ENCODE measurements at places on chromosomes 4 and X.

DNA sequence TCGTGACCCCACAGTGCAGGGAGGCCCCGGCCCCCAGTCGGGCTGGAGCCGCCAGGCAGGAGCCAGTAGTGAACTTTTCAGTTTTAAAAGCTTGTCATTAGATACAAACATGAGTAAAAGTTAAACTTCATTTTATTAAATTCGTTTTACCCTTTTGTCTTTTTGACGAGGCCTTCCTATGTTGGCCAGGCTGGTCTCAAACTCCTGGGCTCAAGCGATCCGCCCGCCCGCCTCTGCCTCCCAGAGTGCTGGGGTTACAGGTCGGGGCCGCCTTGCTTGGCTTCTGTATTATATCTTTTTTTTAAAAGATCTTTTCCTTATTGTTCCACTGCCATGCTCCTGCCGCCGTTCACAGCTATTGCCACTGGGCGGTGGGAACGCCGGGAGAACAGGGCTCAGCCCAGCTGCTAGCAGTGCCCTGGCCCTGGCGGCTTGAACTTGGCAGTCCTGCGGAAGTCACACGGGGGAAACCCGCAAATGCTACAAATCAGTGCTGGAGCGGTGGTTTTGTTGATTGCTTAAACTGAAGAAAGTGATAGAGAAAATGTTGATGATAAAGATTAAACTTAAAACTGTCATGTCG lies 968 bp upstream of the NELFA start:
- peak; percentile 9 for DNase-seq

DNA sequence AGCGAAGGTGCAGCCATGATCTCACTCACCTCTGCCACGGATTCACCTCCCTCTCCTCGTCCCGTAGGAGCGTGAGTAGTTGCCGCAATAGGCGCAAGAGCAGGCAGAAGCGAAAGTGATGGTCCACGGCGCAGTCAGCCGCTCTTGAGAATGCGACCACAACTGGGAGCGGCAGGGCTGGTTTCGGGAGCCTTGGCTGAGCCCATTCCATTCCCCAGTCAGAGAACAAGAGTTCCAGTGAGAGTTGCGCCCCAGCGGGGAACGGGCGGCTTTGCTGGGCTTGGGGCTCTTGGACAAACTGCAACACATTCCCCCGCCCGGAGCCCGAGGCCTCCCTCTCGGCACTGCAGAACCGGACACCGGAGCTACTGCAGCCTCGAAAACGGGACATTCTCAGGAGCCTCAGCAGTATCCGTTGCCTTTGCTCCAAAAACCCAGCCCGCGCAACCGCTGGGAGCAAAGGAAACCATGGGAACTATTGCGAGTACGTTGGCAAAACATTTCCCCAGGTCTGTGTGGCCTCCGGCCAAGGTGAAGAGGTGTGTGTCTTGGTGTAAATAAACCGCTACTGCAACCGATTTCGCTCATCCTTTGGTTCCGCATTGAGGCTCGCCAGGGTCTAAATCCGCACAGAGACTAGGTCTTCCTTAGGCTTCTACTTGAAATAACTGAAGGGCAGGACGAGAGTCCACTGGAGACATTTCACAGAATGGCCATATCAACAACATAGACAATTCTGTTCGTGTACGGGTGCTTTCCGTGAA lies 5.7 kb upstream of the ZBTB33 start:
- peak; percentile 12 for DNase-seq

DNA sequence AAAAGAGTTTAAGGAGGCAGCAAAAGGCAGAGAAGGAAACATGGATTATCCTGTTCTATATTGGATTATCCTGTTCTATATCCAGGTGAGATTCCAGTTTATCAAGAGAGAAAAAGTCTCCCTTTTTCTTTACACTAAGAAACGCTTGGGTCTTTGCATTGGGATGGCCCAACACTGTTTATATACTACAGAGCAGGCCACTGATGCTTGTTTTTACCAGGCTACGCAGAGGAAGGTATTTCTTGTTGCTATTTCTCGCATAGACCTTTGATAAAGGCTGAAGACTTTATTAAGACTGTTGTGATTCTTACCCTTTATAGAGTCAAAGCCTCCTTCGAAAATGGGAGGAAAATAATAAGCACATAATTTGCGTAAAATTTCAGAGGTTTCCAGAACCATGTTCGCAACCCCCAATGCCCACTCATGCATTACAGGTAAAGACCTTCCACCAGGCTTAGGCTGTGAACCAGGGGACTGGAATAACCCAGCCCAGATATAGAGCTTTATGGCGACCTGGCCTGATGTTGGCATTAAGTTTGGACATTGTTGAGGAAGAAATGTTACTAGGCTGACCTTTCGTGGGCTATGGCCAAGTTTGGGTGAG lies 218.3 kb downstream of the PTTG2 start:
- DNase-seq, result no peak

DNA sequence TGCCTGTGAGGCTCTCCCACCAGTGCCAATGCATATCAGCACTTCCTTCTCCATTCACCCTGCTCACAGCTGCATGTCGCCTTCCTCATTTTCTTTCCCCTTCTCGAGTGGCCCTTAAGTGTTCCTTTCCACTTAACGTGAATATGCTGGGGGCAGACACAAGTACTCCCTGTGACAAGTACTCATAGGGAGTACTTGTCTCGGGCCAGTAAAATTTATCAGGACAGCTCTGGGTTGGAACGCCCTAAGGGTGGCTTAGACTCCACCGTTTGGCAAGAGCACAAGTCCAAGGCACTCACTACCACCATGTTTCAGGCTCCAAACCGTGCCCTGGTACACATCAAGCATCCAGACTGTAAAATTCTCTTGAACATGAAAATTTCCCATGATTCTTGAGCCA lies 3.9 kb upstream of the LDOC1 start:
- no peak for DNase-seq

DNA sequence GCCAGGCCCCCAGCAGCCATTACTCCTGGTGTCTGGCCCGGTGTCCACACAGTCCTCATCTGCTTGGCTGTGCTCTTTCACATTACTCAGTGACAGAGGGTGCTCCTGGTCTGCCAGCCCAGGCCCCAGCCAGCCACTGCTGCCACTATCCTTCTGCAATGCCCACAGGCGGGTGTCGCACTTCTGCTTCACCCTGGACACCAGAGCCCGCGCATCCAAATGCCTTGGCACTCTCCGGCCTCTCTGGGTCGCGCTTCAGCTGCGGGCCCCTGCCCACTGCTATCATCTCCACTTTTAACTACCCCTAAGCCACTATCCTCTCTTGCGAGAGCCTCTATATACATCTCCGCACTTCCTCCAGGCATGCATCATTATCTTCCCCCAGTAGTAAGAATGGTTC lies 76.4 kb upstream of the UCP1 start:
- DNase-seq, result no peak

DNA sequence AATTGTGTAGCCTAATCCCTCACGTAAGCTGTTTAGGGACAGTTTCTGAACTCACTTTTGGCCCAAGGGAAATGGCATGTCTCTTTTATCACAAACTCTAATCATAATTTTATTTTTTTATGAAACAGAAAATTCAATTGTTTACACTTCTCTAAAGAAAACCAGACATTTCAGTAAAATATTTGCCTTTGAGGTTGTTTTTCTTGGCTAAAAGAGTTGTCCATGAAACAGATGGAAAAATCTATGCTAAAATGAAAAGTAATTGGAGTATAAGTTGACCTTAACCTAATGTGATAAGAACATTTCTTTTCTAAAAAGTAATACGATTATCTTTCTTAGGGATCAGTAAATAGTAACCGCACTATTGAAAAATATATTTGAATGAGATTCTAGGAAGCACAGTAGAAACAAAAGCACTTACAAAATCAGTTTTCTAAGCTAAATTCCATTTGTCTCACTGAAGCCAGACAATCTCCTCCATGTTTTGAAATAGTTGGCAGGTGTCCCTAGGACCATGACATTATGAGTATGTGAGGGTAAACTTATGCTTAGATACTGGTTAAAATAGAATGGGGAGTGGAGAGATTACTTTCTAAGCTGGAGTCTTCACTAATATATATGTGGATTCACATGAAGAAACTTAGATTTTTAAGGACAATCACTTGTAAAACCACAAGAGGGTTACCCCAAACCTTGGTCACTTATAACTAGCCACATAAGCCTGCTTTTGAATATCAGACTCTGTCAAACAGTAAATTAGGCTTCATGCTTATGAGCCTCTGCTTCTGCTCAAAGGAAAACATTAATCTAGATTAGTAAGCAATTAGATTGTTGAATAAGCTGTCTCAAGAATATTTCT lies 20.1 kb upstream of the TET2 start:
- DNase-seq, result no peak

GRCh38 chr4:74975848-74976824 lies 43.2 kb downstream of the PARM1 start:
- DNase-seq, result no peak

DNA sequence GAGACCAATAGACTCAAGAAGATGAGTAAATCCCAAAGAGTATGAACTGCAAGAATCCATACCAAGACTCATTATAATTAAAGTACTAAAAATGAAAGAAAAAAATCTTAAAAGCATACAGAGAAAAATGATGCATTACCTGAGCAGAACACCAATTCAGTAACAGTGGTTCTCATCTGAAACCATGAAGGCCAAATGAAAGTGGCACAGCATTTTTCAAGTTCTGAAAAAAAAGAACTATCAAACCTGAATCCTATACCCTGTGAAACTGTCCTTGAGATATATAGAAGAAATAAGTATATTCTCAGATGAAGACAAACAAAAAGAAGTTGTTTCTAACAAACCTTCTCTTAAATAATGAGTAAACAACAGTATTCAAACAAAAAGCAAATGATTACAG lies 39.6 kb upstream of the TMPRSS11A start:
- no peak for DNase-seq

DNA sequence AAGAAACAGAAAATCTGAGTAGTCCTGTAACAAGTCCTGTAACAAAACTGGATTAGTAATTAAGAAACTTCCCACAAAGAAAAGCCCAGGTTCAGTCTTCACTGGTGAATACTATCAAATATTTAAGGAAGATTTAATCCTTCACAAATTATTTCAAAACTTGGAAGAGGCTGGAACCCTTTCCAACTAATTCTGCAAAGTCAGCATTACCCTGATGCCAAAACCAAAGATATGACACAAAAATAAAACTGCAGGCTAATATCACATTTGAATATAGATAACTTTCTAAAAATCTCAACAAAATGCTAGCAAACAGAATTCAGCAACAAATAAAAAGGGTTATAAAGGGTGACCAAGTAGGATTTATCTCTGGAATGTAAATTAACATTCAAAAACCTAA lies 80.5 kb downstream of the AR start:
- DNase-seq, result no peak

GRCh38 chrX:50967736-50968135 lies 57.2 kb downstream of the BMP15 start:
- no peak for DNase-seq

GRCh38 chr4:154604696-154605200 lies 7.7 kb downstream of the FGG start:
- DNase-seq, result no peak

DNA sequence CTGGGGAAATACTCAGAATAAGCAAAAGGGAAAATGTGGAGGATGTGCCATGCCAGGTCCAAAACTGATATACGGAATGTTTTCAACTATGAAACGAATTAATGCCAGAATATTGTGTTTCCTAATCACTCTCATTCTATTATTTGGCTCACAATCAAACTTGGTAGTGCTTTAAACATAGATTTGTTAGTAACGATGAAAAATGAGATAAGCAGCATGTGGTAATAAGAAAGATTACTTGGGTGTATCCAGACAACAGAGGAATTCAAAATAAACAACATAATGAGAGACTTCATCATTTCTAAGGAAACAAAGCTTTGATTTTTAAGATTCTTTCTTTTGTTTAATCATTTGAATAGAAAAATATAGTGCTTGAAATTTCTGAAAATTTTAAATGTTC lies 237.3 kb downstream of the TACR3 start:
- DNase-seq, result no peak

DNA sequence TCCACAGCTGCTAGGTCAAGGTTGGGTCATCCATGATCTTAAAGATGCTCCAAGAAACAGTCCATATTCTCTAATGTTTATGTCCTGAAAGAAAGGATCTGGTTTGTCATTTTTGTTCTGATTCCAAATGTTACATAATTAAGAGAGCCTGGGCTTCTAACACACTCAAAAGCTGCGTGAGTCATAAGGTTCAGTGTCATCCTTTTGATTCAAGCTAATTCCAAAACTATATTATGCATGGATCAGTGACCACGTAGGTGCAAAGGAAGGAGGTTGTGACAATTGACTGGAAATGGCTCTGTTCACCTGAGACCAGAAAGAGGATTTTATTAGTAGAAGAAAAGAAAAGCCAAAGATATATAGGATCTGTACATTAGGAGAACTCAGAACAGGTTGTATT lies 268.7 kb upstream of the GK2 start:
- DNase-seq, result no peak

DNA sequence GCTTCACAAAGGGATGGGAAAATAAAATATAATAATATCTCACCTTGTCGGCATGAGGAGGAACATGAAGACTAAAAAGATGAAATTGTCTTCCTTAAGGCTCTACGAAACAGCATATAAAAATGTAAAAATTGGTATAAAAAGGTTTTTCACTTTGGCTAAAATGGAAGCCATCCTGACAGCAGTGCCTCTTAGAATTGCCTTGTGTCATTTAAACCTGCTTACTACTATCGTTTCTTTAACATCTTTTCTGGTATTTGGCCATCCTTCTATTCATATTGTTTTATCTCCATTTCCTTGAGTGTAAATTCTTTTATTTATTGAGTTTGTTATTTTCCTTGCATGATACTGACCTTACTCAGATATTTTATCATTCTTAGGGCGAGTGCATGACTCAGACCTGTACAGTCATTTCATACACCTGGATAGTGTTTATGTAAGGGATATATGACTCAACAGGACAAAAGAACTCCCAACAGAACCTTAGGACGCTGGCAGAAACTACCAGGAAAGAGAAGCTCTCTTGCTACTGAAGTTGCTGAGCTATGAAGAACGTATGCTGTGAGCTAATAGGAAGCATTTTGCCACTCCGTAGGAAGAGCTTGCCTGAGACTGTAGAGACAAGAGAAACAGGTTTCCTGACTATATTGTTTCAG lies 5.8 kb upstream of the CDKN2AIP start:
- DNase-seq, result no peak

DNA sequence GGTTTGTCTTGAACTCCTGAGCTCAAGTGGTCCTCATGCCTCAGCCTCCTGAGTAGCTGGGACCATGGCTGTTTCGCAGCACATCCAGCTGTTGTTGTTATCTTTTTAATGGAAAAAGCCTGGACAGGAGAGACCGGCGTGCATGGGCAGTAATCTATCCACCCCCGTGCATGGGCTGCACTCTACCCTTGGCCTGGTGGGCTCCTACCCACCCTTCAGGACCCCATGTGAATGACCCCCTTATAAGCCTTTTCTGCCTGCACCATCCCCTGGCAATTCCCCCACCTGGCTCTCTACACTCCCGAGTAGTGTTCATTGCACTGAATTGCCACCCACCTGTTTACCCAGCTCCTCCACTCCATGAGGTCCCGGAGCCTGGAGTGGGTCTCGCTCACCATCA lies 18.9 kb upstream of the HTRA3 start:
- DNase-seq, result no peak

DNA sequence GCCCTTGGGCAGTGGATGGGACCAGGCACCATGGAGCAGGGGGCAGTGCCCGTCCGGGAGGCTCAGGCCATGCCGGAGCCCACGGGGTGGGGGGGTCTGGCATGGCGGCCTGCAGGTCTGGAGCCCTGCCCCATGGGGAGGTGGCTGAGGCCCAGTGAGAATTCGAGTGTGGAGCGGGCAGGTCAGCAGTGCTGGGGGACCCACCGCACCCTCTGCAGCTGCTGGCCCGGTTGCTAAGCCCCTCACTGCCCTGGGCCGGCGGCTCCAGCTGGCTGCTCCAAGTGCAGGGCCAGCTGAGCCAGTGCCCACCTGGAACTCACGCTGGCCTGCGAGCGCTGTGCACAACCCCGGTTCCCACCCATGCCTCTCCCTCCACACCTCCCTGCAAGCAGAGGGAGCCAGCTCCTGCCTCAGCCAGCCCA lies 1157.9 kb upstream of the ADGRL3 start:
- no peak for DNase-seq
